ENCODE measurements at places on chromosomes 11 and 22. TPM values are rescaled to one million over a fixed set of nuclear protein-coding genes. Genes with fewer than 3 reads are reported as not detected.
A peak's percentile ranks its signal among the peaks of the same experiment; 100 is the strongest.

DDIAS gene
- total RNA-seq, result 17.1 TPM

DNA sequence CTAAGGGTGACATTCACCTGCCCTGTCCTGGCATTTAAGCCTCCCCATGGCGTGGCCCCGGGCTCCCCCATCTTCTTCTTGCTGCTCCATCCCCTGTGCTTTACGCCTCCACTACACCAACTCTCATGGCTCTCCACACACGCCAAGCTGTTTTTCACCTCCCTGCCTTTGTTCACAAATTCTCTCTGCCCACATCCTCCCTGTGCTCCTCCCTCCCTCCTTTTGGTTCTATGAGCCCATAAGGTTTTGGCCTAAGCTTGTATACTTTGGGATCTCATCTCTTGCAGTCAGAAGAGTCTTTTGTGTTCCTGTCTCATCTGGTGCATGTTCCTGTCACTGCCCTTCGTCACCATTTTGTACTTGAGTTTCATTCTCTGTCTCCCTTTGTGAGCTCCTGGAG lies 4.6 kb upstream of the DNAL4 start:
- peaks cover 2% of the 10 kb centered on the region for H3K4me1 ChIP-seq
- DNase-seq, result no peak
- H3K27ac ChIP-seq, result no peak overlapping the region
- no peaks in the 10 kb centered on the region for H3K27me3 ChIP-seq

LIMK2 gene
- 21.9 TPM for total RNA-seq

GRCh38 chr11:27401833-27402316 lies 38.9 kb upstream of the CCDC34 start:
- H3K27ac ChIP-seq, result no peak overlapping the region
- H3K4me1 ChIP-seq, result peaks cover under 1% of the 10 kb centered on the region
- no peak overlapping the region for H3K4me3 ChIP-seq
- DNase-seq, result no peak
- no peaks in the 10 kb centered on the region for H3K27me3 ChIP-seq

DNA sequence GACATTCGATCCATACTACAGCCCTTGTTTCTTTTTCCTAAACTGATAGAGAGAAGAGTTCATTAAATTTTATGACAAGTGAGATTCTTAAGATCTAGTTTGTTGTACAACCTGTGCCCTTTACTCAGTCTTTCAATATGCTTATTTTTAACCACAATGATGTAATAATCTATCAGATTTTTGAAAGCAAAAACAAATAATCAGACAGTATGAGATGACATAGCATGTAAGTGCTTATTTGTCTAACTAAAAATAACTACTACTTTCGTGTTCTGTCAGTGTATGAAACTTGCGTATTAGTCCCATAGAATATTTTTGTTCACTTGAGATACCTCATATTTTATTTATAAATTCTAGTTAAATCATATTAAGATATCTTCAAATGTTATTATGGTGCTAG lies 33.2 kb downstream of the RAB39A start:
- no peaks in the 10 kb centered on the region for H3K36me3 ChIP-seq
- no peak for DNase-seq
- no peak overlapping the region for H3K4me3 ChIP-seq
- no peaks in the 10 kb centered on the region for H3K4me1 ChIP-seq

DNA sequence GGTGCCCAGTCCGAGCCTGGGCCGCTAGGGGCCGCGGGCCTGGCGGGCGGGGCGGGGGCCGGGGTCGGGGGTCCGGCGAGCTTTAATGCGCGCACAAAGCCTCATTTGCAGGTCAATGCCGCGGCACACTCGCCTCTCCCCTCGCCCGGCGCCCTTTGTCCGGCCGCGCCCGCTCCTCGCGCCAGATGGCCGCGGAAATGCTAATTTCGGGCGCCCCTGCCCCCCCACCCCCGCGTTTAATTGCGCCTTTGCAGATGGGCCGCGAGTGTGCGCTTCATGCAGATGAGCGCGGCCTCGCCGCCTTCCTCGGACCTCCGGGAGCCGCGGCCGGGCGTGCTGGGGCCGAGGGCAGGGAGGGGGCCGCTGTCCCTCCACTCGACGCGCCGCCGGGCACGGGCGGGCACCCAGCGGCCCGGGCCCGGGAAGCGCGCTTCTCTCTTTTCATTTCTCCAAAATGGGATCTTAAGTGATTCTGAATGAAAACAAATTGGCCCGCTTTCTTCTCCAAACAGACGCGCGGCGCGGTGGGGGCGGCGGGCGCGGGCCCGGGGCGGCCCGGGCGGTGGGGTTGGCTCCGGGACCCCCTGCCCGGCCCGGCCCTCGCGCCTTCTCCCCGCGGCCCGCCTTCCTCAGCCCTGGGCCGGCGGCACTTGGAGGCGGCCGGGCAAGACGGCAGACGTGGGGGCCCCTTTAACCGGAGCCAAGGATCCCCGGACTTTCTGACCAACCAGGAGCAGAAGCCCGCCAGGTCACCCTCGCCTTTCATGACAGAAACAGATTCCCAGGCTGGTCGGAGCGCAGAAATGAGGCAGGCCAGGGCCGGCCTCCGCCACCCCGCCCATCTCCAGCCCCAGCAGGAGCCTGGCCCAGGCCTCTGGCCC lies 22.9 kb downstream of the CDKN1C start:
- H3K27me3 ChIP-seq, result no peaks in the 10 kb centered on the region
- peaks cover 17% of the 10 kb centered on the region for H3K4me1 ChIP-seq
- H3K4me3 ChIP-seq, result no peak overlapping the region
- H3K36me3 ChIP-seq, result no peaks in the 10 kb centered on the region
- H3K27ac ChIP-seq, result no peak overlapping the region
- DNase-seq, result no peak

IGLL1 gene
- total RNA-seq, result not detected

DNA sequence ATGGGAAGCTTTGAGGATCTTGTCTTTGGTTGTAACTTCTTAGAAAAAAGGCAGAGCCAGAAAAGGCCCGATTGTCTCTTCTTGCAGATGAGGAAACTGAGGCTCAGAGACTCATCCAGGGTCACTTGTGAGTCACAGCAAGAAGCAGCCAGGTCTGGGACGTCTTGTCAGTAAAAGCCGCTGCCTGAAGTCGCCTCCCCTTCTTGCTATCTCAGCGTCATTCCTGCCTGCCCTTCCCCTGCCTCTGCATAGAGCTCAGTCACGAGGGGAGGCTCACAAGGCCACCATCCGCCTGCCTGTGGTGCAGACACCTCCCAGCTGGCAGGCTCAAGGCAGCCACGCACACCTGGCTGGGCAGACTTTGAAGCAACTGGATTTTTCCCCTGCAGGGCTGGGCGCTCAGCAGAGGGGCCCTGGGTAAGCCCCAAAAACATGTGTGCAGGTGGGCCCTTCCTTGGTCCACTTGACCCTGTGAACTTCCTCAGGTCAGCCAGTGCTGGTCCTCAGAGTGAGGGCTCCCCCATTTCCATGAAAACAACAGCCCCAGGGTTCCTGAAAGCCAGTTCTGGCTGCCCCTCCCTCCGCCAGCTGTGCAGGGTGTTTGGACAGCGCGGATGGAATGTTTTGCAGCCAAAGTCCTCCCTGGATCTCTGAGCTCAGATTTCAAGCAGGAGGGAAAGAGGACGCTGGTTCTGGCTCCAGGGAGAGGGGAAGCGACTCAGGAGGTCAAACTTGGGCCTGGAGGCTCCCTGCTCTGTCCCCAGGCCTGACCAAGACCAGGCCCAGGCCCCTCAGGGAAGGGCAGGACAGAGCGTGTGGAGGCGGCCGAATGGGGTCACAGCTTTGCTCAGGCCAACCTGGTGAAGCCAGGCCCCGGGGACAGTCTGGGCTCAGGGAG lies 6.0 kb upstream of the RAB3IL1 start:
- DNase-seq, result no peak
- H3K27ac ChIP-seq, result no peak overlapping the region
- no peak overlapping the region for H3K4me3 ChIP-seq
- no peaks in the 10 kb centered on the region for H3K4me1 ChIP-seq
- no peaks in the 10 kb centered on the region for H3K36me3 ChIP-seq
- no peaks in the 10 kb centered on the region for H3K27me3 ChIP-seq

OR52I2 gene
- not detected for total RNA-seq

PIH1D2 gene
- 1.6 TPM for total RNA-seq

NCF4 gene
- 0.37 TPM for total RNA-seq

DNA sequence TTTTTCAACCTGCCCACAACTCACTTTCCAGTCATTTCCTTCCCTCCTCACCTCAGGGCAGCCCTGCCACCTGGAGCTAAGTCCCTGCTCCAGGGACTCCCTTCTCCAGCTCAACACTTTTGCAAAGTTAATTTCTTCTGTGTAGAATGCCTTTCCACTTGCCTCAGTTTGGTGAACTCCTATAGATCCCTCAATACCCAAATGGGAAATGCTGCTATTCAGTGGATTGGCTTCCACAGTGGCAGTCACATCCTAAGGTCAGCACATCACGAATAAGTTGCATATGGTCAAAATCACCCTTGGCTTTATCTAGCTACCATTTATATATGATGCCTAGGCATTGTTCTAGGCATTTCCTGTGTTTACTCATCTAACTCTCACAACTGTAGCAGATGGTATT lies 23.6 kb downstream of the GDPD5 start:
- H3K27ac ChIP-seq, result no peak overlapping the region
- H3K36me3 ChIP-seq, result no peaks in the 10 kb centered on the region
- DNase-seq, result no peak

DNA sequence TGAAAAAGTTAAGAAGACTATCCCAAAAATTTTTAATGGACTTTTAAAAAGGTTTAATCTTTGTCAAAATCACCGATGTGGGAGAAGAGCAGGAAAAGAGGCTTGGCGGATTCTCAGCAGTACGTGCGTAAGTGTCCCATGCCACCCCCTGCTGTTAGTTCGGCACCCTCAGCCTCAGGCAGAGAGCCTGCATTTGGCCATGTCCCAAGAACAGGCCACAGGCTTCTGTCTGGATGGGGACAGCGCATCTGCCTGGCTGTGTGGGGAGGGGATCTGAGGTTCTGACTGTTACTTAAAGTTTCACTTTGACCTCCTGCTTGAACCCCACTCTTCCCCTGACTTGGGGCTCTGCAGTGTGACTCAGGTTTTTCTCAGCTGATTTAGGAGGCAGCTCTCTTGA lies 35.3 kb downstream of the EXT2 start:
- H3K27me3 ChIP-seq, result no peaks in the 10 kb centered on the region
- no peaks in the 10 kb centered on the region for H3K4me1 ChIP-seq
- no peaks in the 10 kb centered on the region for H3K36me3 ChIP-seq
- H3K4me3 ChIP-seq, result no peak overlapping the region

GRCh38 chr22:20229916-20230775 lies 38.0 kb downstream of the RTN4R start:
- no peaks in the 10 kb centered on the region for H3K36me3 ChIP-seq
- no peaks in the 10 kb centered on the region for H3K27me3 ChIP-seq
- no peak overlapping the region for H3K4me3 ChIP-seq
- no peak overlapping the region for H3K27ac ChIP-seq
- no peaks in the 10 kb centered on the region for H3K4me1 ChIP-seq

TUBA8 gene
- total RNA-seq, result 2.3 TPM

- H3K4me1 ChIP-seq, result no peaks in the 10 kb centered on the region
- H3K27me3 ChIP-seq, result no peaks in the 10 kb centered on the region
Measured at GRCh38 chr11:72578566-72578965, 95.7 kb downstream of the PDE2A start.

MS4A3 gene
- total RNA-seq, result not detected

GRCh38 chr11:68383976-68384501 lies 71.6 kb downstream of the LRP5 start:
- no peak overlapping the region for H3K27ac ChIP-seq
- H3K4me3 ChIP-seq, result no peak overlapping the region
- peaks cover 1% of the 10 kb centered on the region for H3K36me3 ChIP-seq
- peak; percentile 24 for DNase-seq
- H3K27me3 ChIP-seq, result no peaks in the 10 kb centered on the region

- H3K4me1 ChIP-seq, result 0 out of 2 replicates have a peak, but pooled peaks cover 3% of the 10 kb centered on the region
- H3K27me3 ChIP-seq, result no peaks in the 10 kb centered on the region
- peaks cover 2% of the 10 kb centered on the region for H3K36me3 ChIP-seq
Measured at GRCh38 chr22:42905702-42906183, 48.7 kb upstream of the ARFGAP3 start.

DNA sequence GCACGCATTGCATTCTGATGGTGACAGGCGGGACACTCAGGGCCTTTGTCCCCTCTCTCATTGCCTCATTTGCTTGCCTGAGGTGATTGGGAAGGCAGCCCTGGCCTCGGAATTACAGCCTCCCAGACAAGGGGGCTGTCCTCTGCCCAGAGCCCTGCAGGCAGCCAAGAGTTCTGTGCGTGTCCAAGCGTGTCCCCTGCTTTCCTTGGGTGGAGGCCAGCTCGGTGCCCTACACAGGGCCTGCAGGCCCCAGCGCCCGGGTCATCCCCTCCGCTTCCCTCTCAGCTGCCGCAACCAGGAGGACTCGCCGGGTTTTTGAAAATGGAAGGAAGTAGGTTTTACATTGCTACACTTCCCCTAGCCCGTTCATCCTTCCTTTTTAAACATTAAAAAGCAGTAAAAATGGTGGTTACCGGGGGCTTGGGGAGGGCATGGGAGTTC lies 1.9 kb downstream of the GRAMD4 start:
- H3K4me1 ChIP-seq, result no peaks in the 10 kb centered on the region
- H3K27ac ChIP-seq, result no peak overlapping the region
- H3K4me3 ChIP-seq, result no peak overlapping the region
- no peak for DNase-seq

DNA sequence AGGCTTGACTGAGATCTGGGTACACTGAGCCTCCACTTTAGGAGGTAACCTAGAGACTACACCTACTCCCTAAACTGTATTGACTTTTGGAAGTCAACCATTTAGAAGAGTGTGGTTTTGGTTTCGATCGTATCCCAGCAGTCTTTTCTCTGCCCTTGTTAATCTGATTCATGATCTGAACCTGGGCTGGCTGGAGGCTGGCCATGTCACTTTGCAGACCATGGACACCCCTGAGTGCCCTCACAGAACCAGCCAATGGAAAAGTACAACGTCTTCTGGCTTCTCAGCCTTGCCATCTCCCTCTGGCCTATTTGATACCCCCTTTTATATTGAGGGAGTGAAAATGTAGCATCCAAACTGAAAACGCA lies 10.8 kb downstream of the EHF start:
- H3K4me1 ChIP-seq, result peaks cover 20% of the 10 kb centered on the region
- H3K27ac ChIP-seq, result peak overlapping the region; percentile 52
- peak overlapping the region; percentile 14 for H3K4me3 ChIP-seq
- no peaks in the 10 kb centered on the region for H3K36me3 ChIP-seq
- no peaks in the 10 kb centered on the region for H3K27me3 ChIP-seq

- peaks cover 9% of the 10 kb centered on the region for H3K27me3 ChIP-seq
- no peaks in the 10 kb centered on the region for H3K4me1 ChIP-seq
- H3K4me3 ChIP-seq, result no peak overlapping the region
- H3K27ac ChIP-seq, result no peak overlapping the region
- no peak for DNase-seq
- no peaks in the 10 kb centered on the region for H3K36me3 ChIP-seq
Measured at GRCh38 chr22:19002684-19003038, 66.6 kb upstream of the PRODH start.

ZNF280B gene
- 5.5 TPM for total RNA-seq

C11orf86 gene
- total RNA-seq, result 0.25 TPM

- peak overlapping the region; percentile 84 for H3K27ac ChIP-seq
- H3K36me3 ChIP-seq, result peaks cover 17% of the 10 kb centered on the region
- H3K27me3 ChIP-seq, result no peaks in the 10 kb centered on the region
- peaks cover 11% of the 10 kb centered on the region for H3K4me1 ChIP-seq
- peak; percentile 71 for DNase-seq
Measured at GRCh38 chr22:38870312-38870741, 1.7 kb downstream of the CBX6 start.

PARVG gene
- 0.57 TPM for total RNA-seq

Data from HCT116 (cell line).